ENCODE measurements at places on chromosomes 16 and 17.

GRCh38 chr17:82303944-82304808 is 13.2 kb downstream of the CD7 start:
- DNase-seq: no peak

GRCh38 chr17:1315409-1315808 is 35.9 kb downstream of the TRARG1 start:
- no peak for DNase-seq

DNA sequence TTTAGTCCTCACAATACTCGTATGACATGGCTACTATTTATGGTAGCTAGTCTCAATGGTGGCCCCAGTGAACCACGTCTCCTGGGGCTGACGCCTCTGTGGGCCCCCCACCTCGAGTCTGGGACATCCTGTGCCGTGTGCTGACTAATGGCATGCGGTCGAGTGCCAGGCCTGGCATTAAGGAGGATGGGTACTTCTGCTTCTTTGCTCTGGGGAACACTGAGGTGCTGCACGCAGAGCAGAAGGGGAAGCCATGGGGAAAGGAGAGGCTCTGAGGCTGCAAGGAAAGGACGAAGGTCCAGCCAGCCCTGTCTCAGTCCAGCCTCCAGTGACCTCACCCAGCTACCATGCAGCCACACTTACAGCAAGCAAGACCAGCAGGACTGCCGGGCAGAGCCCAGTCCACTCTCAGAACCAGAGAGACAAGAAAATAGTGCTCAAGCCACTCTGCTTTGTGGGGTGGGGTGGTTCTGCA is 5.7 kb upstream of the MPRIP start:
- DNase-seq: peak; percentile 39

DNA sequence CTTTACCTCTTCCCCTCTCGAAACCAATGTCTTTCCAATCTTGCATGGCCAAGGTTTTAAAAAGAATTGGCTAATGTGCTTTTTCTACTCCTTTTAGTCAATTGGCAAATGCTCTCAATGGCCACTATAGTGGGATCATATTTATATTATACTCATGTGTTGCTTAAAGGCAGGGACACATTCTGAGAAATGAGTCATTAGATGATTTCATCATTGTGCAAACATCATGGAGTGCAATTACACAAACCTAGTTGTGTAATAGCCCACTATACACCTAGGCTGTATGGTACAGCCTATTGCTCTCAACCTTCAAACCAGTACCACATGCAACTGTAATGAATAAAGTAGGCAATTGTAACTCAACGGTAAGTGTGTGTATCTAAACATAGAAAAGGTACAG is 180.9 kb downstream of the HS3ST3A1 start:
- peak; percentile 37 for DNase-seq

GRCh38 chr17:50642722-50643656 is 8.3 kb downstream of the ABCC3 start:
- DNase-seq: no peak

DNA sequence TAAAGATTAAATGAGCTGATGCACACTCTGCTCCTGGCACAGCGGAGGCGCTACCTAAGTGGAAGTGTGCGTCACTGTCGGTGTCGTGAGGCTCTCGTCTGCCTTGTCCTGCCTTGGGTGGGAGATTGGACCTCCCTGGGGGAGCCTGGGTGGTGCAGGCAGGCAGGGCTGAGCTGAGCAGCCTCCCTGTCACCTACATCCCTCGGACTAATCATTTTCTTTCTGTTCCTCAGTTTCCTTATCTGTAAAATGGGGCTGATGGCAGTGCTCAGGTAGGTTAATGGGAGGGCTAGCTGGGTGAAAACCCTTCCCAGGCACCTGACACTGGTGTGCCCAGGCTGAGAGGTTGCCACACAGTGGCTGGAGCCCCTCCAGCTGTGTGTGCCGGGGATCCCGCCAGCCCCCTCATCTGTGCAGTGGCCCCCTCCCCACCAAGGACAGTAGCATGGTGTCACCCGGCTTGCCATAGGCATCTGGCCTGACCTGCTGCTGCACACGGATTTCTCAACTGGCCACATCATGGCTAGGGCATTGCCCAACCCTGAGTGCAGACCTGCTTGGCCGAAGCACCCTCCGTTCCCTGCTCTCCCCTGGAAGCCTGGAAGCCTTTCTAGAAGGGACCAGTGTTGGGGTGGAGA is 4.3 kb downstream of the ADCY7 start:
- peak; percentile 42 for DNase-seq

- DNase-seq: no peak
Measured at GRCh38 chr16:24635900-24636610, 93.4 kb upstream of the TNRC6A start.

- DNase-seq: no peak
Measured at GRCh38 chr16:59392911-59393310, 658.8 kb upstream of the GOT2 start.

- DNase-seq: no peak
Measured at GRCh38 chr16:22692034-22692433, 121.9 kb upstream of the HS3ST2 start.

DNA sequence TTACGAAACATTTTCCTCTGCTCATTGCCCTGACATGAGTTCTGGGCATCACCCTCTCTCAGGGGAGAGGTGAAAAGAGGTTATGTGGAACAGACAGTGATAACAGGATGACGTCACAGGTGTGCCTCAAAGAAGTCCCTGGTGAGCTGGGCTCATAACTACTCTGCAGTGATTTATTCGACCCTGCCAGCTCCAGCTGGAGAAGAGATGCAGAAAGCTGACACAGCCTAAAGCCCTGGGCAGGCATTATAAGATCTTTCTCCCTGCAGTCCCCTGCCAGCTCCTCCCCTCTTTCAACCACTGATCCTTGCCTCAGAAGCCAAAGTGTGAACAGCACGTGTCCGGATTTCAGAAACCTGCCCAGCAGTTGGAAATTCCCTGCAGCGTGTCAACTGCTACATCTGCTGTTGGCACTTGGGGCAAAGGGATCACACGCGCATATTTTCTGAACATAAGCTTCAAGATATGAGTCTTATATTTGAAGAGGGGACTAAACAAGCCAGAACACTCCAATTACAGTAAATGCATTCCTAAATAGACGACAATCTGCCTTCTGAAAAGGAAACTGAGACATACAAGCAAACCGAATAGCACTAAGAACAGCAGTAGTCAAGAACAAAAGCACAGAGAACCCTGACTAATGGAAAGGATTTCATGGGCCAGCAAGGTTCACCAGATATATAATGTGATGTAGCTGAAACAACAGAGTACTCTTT is 80.5 kb downstream of the SMG6 start:
- DNase-seq: no peak

GRCh38 chr17:32722733-32723132 is 154.2 kb downstream of the MYO1D start:
- DNase-seq: no peak

DNA sequence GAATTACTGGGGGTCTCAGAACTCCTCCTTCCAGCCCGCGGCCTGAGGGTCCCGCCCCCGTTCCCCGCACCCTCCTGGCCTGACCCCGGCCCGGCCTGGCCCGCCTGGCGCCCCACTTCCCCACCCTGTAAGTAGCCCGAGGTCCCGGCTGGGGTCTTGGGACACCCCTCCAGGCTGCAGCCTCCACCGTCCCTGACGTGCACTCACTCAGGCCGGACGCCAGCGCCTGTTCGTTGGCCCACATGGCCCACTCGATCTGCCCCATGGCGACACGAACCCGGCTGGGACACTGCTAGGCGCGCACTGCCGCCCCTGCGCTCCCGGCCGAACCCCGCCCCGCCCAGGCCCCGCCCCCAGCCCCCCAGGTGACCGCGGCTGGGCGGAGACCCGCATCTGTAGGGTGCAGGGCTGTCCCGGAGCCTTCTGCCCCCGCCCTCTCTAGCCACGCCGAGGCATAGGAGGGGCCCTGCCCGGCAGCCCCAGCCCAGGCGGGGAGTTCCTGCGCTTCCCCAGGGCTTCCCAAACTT is at the start of gene CYBA:
Gene CYBA, minus strand, starts transcription at position 305 of the 527 bp plus-strand sequence. Its CDS starts 40 bp downstream, at position 265.
- DNase-seq: peak; percentile 62

DNA sequence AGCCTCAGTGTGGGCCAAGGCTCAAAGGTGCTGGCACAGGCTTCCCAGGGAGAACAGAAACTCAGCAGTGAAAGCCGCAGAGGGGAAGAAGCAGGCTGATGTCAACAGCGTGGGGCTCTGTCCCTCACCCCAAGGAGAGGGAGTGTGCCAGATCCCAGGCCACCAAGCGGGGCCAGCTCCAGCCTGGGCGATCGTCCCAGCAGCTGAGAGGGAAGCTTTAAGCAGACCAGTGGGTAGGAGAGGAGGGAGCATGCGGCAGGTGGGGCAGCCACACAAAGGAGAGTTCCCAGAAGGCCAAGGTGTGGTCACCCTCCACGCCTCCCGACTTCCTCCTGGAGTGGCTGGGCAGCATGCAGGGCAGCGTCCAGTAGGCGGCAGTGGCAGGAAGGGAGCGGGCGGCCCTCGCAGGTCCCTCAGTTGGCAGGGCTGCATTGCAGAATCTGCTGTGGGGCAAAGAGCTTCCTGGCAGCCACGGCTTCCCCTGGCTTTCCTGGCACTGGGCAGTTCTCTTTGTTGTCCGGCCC is 6.0 kb downstream of the SYNGR2 start:
- no peak for DNase-seq

DNA sequence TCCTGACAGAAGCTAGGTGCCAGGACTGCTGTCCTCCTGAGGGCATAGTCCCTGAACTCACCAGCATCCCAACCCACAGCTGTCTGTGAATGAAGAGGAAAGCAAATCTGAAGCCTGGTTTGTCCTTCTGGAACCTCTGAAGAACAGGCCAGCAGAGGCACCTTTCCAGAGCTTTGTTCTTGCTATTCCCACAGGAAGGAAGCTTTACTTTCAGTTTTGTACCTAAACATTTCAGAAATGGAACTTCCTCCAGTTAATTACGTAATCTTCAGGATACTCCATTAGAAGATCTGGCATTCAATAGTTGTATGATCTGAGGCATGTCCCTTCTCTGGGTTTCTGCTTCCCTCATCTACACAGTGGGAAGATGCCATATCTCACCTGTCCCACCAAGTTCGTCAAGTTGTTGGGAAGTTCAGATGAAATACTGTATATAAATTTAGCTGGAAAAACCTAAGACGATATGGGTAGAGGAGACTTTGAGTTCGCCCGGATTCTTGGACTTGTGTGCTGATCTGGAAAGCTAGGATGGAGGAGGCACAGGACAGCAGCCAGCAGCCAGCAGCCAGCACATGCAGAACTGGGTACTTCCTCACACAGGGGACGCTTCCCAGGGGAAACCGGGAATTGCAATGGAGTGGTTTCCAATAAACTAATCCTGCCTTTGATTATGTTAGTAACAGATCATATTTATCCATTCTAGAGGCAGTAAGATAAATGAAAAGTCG is 22.4 kb downstream of the NXPH3 start:
- DNase-seq: no peak

DNA sequence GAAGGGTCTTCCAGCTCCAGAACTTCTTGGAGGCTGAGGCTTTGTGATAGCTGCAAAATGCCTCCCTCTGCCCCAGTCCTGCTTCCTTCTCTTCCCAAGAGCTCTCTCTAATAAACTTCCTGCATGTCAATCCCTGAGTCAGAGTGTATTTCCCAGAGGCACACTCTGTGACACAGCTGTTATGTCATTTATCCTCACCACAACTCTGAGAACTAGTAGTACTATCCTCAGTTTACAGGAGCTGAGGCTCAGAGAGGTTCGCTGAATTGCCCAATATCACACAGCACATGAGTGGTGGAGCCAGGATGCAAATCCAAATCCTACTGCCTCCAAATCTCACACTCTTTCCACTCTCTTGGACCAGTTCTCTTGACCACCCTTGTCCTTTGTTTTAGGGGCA is 20.0 kb downstream of the UNC45B start:
- no peak for DNase-seq

GRCh38 chr16:17278988-17279387 is 191.8 kb downstream of the XYLT1 start:
- no peak for DNase-seq

DNA sequence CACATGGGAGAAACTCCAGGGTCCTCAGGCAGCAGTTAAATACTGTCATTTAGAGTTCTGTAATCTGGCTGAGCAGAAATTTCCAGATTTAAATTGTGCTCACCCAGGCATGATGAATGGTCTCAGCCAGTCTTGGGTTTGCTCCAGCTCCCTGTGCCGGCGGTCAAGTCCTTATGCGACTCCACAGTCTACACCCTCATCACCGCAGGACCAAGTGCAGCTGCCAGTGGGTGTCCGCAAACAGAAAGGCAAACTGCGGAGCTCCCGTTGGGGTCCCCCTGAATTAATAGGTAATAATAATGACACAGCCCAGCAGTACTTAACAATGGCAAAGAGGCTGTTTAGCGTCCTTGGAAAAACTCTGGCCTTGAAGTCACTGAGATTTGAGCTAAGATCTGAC is 3.9 kb upstream of the CACNG4 start:
- no peak for DNase-seq

DNA sequence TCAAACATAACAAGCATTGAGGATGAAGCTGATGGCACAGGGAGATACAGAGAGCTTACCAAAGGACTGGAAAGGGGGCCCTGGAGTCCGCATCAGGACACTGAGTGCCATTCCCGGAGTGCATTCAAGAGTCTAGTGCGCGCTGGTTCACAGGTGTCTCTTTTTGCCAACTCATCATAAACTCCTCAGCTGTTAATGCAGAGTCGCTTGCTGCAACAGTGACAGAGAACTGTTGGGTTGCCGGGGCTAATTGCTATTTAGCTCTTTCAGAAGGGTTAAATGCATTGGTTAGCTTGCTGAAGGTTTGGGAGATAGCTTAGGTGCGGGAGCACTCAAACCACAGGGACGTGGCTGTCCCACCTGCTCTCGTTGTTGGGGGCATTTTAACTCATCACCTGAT is 1091.6 kb upstream of the EEF2KMT start:
- DNase-seq: no peak

GRCh38 chr17:3447625-3448024 is 14.0 kb upstream of the OR1E2 start:
- peak; percentile 0 for DNase-seq

- DNase-seq: no peak
Measured at GRCh38 chr16:48194828-48195556, 39.2 kb upstream of the ABCC12 start.

GRCh38 chr17:79926605-79927135 is 87.4 kb upstream of the CBX4 start:
- DNase-seq: no peak

DNA sequence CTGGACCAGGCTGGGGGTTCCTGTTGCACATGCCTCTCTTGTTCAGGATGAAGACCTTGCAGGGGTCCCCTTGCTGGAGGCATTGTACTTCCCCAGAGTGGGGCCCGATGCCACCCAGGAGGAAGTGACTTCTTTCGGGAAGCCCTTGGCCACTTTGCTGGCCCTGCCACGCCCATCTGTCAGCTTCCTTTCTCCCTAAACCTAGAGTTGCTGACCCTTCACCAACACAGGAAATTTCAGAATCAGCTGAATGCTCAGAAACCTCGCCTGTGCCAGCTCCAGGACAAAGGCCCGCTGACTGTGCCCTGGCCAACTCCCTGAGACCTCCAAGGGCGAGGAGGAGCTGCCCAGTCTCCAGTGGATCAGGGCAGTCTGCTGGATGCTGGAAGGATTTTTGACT is 26.7 kb downstream of the WNT9B start:
- no peak for DNase-seq

DNA sequence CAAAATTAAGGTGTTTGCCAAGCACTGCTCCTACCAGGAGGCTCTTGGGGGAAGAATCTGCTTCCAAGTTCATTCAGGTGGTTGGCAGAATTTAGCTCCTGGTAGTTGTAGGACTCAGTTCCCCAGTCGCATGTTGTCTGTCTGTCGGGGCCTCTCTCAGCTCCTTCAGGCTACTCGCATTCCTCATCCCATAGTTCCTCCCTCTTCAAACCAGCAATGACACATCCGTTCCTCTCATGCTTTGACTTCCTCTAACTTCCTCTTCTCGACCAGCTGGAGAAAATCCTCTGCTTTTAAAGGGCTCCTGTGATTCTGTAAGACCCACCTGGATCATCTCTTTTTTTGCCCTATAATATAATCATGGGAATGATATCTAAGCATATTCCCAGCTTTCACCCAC is 108.1 kb downstream of the PMP22 start:
- no peak for DNase-seq

- DNase-seq: peak; percentile 77
Measured at GRCh38 chr17:8187517-8188262, 2.3 kb downstream of the BORCS6 start.

All from AML-193 (cell line).